ENCODE measurements at places on chromosomes 11 and 22. TPM values are rescaled to one million over a fixed set of nuclear protein-coding genes. Genes with fewer than 3 reads are reported as not detected.

Gene MUC2
- total RNA-seq = not detected

Gene VPS51
- 72.8 TPM for total RNA-seq

Gene MUC6
- total RNA-seq = not detected

Gene C11orf58
- total RNA-seq = 117 TPM

Gene RAG2
- total RNA-seq = not detected

Gene OOSP4B
- total RNA-seq = not detected

Gene LMO2
- total RNA-seq = not detected

Gene APOBEC3H
- total RNA-seq = not detected

Gene OR4D5
- total RNA-seq = not detected

Gene RCOR2
- total RNA-seq = 3.8 TPM

Gene KRTAP5-11
- total RNA-seq = not detected

DNA sequence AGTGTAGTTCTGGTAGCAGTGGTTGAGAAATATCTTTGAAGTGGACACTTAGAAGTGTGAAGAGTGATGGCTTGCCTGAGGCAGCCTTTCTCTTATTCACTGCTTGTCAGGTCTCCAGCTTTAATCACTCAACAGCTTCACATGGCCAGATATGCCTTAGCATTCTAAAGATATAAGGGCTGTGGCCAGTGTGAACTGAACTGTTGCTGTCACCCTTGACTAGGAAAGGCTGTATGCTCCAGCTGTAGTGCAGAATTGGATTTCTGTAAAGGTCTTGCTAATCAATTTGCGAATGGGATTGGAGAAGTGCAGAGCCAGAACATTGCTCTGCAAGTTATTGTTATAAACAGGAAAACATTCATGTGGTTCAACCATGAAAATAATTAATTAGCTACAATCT, 266.7 kb downstream of the TMEM135 start:
- H3K4me3 ChIP-seq = no peak overlapping the region
- no peaks in the 10 kb centered on the region for H3K27me3 ChIP-seq
- no peaks in the 10 kb centered on the region for H3K4me1 ChIP-seq
- no peak for DNase-seq
- no peaks in the 10 kb centered on the region for H3K36me3 ChIP-seq
- H3K27ac ChIP-seq = no peak overlapping the region

DNA sequence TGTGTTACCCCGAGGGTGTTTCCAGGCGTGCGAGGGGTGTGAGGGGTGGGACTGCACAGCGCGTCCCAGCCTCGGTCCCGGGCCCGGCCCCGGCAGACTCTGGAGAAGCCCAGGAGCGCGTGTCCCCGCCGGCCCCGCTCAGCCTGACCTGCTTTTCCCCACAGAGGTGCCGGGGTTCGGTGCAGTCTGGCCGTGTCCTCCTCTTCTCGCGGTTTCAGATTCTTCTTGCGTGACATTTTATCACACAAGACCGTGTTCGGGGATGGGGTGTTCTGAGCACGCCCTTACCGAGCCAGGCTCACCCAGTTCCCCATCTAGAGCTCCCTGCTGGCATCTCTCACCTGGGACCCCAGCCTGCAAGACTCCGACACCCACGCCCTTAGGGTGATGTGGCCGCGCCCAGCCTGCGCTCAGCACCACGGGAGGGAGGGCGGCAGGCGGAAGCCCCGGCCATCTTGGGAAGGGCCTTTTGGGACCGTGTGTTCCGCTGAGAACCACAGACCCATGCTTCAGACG, 775.6 kb downstream of the BRD1 start:
- H3K4me1 ChIP-seq = peaks cover 13% of the 10 kb centered on the region
- peaks cover 14% of the 10 kb centered on the region for H3K27me3 ChIP-seq
- H3K36me3 ChIP-seq = no peaks in the 10 kb centered on the region
- H3K27ac ChIP-seq = no peak overlapping the region
- peak overlapping the region; percentile 58 for H3K4me3 ChIP-seq

- DNase-seq = no peak
- H3K27ac ChIP-seq = no peak overlapping the region
- no peaks in the 10 kb centered on the region for H3K36me3 ChIP-seq
- no peak overlapping the region for H3K4me3 ChIP-seq
- H3K27me3 ChIP-seq = peaks cover 34% of the 10 kb centered on the region
Measured at GRCh38 chr11:113564527-113565130, 89.4 kb upstream of the DRD2 start.

GRCh38 chr11:82680252-82680651, 53.4 kb downstream of the FAM181B start:
- no peaks in the 10 kb centered on the region for H3K36me3 ChIP-seq
- H3K27ac ChIP-seq = no peak overlapping the region
- no peak overlapping the region for H3K4me3 ChIP-seq
- H3K27me3 ChIP-seq = peaks cover 33% of the 10 kb centered on the region
- DNase-seq = no peak
- peaks cover 5% of the 10 kb centered on the region for H3K4me1 ChIP-seq

GRCh38 chr11:95154514-95154913, 64.9 kb downstream of the ENDOD1 start:
- no peaks in the 10 kb centered on the region for H3K27me3 ChIP-seq
- H3K36me3 ChIP-seq = no peaks in the 10 kb centered on the region
- H3K4me1 ChIP-seq = peaks cover 54% of the 10 kb centered on the region
- no peak overlapping the region for H3K27ac ChIP-seq

DNA sequence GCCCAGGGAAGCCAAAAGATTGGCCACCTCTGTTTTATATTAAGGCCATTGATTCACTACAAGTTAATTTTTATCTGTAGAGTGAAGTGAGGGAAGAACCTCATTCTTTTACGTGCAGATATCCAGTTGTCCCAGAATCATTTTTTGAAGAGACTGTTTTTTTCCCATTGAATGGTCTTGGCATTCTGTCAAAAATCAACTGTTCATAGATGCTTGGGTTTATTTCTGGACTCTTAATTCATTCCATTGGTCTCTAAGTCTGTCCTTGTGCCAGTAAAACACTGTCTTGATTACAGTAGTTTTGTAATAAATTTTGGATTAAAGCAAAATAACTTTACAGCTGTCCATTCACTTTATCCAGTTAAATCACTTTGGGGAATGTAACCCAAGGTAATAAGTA, 26.8 kb downstream of the WBP2NL start:
- no peak overlapping the region for H3K27ac ChIP-seq
- peaks cover 2% of the 10 kb centered on the region for H3K4me1 ChIP-seq
- no peaks in the 10 kb centered on the region for H3K36me3 ChIP-seq
- no peak overlapping the region for H3K4me3 ChIP-seq

GRCh38 chr11:36509201-36509639, 852 bp downstream of the TRAF6 start:
- H3K4me1 ChIP-seq = peaks cover 45% of the 10 kb centered on the region
- H3K4me3 ChIP-seq = peak overlapping the region; percentile 100
- H3K27ac ChIP-seq = peak overlapping the region; percentile 100
- peaks cover 7% of the 10 kb centered on the region for H3K36me3 ChIP-seq

GRCh38 chr11:100777736-100778135, 90.6 kb downstream of the ARHGAP42 start:
- no peak overlapping the region for H3K27ac ChIP-seq
- no peak for DNase-seq
- peaks cover 5% of the 10 kb centered on the region for H3K4me1 ChIP-seq
- no peaks in the 10 kb centered on the region for H3K27me3 ChIP-seq

DNA sequence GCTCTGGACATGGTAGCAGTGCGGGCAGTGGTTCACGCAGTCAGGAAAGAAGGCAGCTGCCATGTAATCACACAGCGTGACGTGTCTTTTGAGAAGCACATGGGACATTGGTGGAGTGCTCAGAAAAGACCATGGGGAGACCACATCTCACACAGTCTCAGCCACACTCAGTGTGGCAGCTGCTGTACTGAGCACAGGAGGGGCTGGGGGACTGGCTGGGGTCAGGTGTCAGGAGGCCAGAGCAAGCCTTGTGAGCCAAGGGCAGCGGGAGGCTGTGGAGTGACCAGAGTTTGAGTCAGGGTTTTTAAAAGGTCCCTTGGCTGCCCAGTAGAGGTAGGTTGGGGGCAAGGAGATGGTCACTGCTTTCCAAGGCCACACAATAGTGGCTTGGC, 18.5 kb downstream of the CLDN5 start:
- peak; percentile 39 for DNase-seq
- no peak overlapping the region for H3K4me3 ChIP-seq
- no peaks in the 10 kb centered on the region for H3K4me1 ChIP-seq
- H3K27me3 ChIP-seq = no peaks in the 10 kb centered on the region

GRCh38 chr11:57269571-57270021, 32.5 kb upstream of the APLNR start:
- no peaks in the 10 kb centered on the region for H3K4me1 ChIP-seq
- DNase-seq = no peak
- H3K27me3 ChIP-seq = peaks cover 7% of the 10 kb centered on the region

GRCh38 chr11:9530020-9530621, 43.3 kb upstream of the WEE1 start:
- no peak for DNase-seq
- H3K4me1 ChIP-seq = peaks cover 66% of the 10 kb centered on the region
- no peak overlapping the region for H3K4me3 ChIP-seq
- H3K27ac ChIP-seq = peak overlapping the region; percentile 53
- no peaks in the 10 kb centered on the region for H3K27me3 ChIP-seq
- no peaks in the 10 kb centered on the region for H3K36me3 ChIP-seq

GRCh38 chr22:24707470-24707801, 67.1 kb downstream of the PIWIL3 start:
- no peak overlapping the region for H3K4me3 ChIP-seq
- H3K27me3 ChIP-seq = peaks cover 24% of the 10 kb centered on the region
- H3K36me3 ChIP-seq = no peaks in the 10 kb centered on the region
- no peaks in the 10 kb centered on the region for H3K4me1 ChIP-seq

DNA sequence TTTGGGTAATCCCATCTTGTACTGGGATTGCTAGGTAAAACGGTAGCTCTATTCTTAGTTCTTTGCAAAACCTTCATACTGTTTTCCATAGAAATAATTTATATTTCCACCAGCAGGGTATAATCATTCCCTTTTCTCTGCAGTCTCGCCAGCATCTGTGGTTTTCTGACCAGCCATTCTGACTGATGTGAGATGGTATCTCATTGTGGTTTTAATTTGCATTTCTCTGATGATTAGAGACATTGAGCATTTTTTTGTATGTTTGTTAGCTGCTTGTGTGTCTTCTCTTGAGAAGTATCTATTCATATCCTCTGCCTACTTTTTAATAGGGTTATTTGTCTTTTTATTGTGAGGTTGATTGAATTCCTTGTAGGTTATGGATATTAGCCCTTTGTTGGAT, 220.9 kb downstream of the PGR start:
- H3K27me3 ChIP-seq = no peaks in the 10 kb centered on the region
- H3K27ac ChIP-seq = no peak overlapping the region
- H3K4me1 ChIP-seq = peaks cover 8% of the 10 kb centered on the region
- no peak for DNase-seq
- H3K4me3 ChIP-seq = no peak overlapping the region
- peaks cover 2% of the 10 kb centered on the region for H3K36me3 ChIP-seq

DNA sequence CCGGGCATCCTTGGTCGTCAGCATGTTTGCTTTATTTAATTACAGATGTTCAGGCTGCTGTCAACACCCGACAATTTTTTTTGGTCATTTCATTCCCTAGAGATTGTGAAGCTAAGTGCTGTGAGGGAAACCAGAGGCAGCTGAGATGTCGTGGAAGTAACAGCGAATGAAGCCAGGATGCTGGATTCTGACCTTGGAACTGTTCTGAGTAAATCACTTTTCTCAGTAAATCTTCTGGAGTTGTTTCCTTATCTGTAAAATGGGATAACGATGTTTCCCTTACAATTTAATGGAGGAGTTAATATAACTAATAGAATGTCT, 390 bp upstream of the CKAP5 start:
- H3K4me1 ChIP-seq = peaks cover 33% of the 10 kb centered on the region
- no peaks in the 10 kb centered on the region for H3K27me3 ChIP-seq
- no peak for DNase-seq
- H3K4me3 ChIP-seq = peak overlapping the region; percentile 89

GRCh38 chr11:99066618-99067317, 46.0 kb downstream of the CNTN5 start:
- peaks cover 5% of the 10 kb centered on the region for H3K4me1 ChIP-seq
- H3K4me3 ChIP-seq = no peak overlapping the region
- H3K27ac ChIP-seq = no peak overlapping the region
- H3K36me3 ChIP-seq = no peaks in the 10 kb centered on the region
- no peak for DNase-seq

GRCh38 chr11:119512369-119512768, 89.4 kb upstream of the THY1 start:
- peak; percentile 68 for DNase-seq
- peaks cover 48% of the 10 kb centered on the region for H3K27me3 ChIP-seq
- no peak overlapping the region for H3K4me3 ChIP-seq
- H3K27ac ChIP-seq = no peak overlapping the region
- H3K4me1 ChIP-seq = peaks cover 11% of the 10 kb centered on the region

DNA sequence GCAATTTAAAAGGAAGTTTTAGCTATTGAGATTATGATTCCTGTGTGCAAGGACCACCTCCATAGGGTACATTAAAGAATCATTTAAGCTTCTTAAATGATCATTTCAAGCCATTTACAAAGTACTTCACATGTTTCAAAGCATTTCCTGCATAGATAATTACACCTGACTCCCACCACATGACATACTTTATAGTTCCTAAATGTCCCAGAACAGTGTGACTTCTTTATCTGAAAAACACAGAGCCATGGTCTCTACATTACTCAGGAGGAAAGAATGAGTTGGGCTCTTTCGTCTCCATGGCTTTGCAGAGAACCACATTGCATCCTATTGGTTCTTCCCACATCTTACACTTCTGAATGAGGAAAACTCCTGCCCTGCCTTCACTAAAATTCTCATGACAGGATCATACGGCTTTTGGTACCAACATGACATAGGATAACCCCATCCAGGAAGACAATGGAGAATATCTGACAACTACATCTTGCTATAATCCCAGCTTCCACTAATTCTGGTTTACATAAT, 88.6 kb downstream of the ETS1 start:
- H3K4me1 ChIP-seq = peaks cover 95% of the 10 kb centered on the region
- no peak for DNase-seq
- peaks cover 1% of the 10 kb centered on the region for H3K36me3 ChIP-seq
- H3K27ac ChIP-seq = peak overlapping the region; percentile 96

DNA sequence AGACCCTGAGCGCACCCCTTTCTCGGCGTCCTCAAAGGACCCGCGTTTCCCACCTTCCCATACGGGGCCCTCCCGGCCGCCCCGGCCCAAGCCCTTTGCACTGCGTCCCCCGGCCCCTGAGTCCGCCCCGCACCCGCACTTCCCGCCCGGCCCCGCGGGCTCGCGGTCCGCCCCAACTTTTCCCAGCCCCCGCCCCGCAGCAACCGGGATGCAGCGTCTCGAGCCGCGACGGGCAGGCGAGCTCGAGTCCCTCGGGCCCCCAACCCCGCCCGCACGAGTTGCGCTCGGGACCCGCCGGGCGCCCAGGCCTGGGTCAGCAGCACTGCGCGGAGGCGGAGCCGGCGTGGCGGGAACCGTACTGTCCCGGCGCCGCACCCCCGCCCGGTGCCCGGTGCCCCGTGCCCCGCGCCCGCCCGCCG, 371 bp downstream of the SMCO4 start:
- peaks cover 34% of the 10 kb centered on the region for H3K4me1 ChIP-seq
- no peaks in the 10 kb centered on the region for H3K36me3 ChIP-seq
- peak overlapping the region; percentile 89 for H3K27ac ChIP-seq
- H3K27me3 ChIP-seq = peaks cover 1% of the 10 kb centered on the region
- peak overlapping the region; percentile 84 for H3K4me3 ChIP-seq
- no peak for DNase-seq

- H3K4me3 ChIP-seq = no peak overlapping the region
- peak overlapping the region; percentile 52 for H3K27ac ChIP-seq
- DNase-seq = no peak
- H3K27me3 ChIP-seq = no peaks in the 10 kb centered on the region
Measured at GRCh38 chr22:27534720-27535125, 266.8 kb downstream of the MN1 start.

- DNase-seq = no peak
- H3K4me3 ChIP-seq = no peak overlapping the region
- H3K36me3 ChIP-seq = peaks cover 42% of the 10 kb centered on the region
- H3K4me1 ChIP-seq = peaks cover 77% of the 10 kb centered on the region
Measured at GRCh38 chr11:128472128-128473089, 114.9 kb downstream of the ETS1 start.

GRCh38 chr11:92653454-92653853, 316.0 kb upstream of the MTNR1B start:
- H3K27ac ChIP-seq = no peak overlapping the region
- H3K27me3 ChIP-seq = no peaks in the 10 kb centered on the region
- peaks cover 1% of the 10 kb centered on the region for H3K36me3 ChIP-seq
- no peak for DNase-seq
